Stimulated activated CD4-positive, alpha-beta T cell treated with anti-CD3 and anti-CD28 coated beads, Interleukin-2, amount 100 ng/mL, for 4 hours (primary cell): ENCODE measurements at places on chromosomes 5 and 9.

DNA sequence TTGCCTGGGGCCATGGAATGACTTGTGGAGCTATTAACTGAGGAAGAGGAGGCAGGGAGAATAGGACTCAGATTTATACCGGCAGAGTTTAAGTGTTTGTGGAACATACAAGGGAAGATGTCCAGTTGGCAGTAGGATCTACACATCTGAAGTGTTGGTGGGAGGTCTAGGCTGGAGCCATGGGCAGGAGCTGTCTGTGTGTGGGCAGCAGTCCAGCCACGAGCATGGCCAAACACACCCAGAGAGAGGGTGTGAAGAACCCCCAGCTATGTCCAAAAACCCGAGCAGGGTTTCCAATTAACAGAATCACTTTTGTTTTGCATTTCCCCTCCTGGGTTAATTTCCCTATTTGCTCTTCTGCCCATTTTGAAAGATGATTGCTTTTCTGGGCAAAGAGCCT, 393.7 kb downstream of the CDK5RAP2 start:
- DNase-seq: no peak

GRCh38 chr9:75878488-75878860, 12.0 kb upstream of the PCSK5 start:
- no peak for DNase-seq

DNA sequence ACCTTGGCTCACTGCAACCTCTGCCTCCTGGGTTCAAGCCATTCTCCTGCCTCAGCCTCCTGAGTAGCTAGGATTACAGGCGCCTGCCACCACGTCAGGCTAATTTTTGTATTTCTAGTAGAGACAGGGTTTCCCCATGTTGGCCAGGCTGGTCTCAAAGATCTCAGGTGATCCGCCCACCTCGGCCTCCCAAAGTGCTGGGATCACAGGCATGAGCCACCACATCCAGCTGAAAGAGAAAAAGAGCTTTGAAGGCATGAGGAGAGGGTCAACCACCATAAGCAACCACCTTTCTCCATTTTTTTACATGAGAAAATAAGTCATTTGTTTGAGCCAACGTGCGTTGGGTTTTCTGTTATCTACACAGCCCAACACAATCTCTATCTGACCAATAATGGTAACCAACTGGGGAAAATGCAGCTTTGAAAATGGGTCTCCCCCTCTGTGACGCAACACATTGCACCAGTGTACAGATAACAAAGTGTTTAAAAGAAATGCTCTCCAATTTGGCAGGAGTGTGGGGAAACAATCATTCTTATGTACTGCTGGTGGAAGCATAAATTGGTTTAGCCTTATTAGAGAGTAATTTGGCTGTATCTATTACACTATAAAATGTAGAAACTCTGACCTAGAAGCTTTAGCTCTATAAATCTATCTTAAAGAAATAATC, 45.8 kb upstream of the ZBTB43 start:
- DNase-seq: no peak

GRCh38 chr5:77636641-77637169, 1.8 kb downstream of the OTP start:
- DNase-seq: no peak

DNA sequence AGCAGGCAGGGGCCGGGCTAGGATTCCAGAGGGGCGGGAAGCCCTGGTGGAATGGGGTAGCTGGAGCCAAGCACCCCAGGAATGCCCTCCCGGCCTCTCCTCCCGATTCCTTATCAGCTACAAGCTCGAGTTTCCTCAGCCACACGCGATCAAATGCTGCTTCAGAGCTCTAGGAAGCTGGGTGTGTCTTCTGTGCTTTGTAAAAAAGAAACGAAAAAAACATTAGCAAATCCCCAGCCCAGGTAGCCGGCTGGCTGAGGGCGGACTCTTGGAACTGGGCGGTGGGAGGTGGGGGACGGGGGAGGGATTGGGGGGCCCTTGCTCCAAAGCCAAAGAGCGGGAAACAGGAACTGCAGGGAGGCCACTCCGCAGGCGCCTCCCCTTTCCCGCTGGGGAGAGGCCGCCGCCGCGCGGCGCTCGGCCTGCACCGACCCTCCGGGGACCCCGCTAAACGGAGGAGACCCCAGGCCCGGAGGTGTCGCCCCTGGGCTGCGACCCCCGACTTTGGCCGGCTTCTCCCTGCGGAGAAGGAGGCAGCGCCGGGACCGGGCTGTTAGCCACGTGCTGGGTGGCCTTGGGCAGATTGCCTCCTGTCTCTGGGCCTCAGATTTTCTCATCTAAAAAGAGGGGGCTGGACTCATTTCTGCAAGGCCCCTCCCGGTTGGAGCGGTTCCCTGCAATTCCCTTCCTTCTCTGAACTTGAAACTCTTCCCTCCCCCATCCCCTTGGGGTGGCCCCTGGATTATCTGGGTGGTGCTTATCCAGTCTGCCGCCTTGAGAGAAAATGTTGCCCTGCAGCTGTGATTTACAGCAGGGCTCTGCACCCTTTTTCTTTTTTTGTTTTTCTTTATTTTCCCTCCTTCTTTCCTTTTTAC, 40.9 kb upstream of the FABP6 start:
- no peak for DNase-seq

DNA sequence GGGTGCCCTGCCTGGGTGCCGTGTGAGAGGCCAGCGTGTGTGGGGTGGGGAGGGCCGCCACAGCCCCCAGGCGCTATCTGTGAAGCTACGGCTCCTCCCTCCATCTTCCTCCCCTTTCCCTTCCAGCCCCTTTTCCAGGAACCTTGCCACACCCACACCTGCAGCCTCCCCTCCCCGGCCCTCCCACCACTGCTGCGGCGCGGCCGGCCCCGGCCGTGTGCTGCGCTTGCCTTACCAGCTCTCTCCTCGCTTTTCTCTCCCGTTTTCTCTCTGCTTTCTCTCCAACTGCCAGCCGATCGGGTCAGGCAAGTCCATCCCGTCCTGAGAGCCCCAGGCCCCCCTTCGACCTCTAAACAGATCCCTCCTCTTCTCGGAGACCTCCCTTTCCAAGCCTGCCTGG, 21.4 kb downstream of the GOLGA2 start:
- DNase-seq: no peak

DNA sequence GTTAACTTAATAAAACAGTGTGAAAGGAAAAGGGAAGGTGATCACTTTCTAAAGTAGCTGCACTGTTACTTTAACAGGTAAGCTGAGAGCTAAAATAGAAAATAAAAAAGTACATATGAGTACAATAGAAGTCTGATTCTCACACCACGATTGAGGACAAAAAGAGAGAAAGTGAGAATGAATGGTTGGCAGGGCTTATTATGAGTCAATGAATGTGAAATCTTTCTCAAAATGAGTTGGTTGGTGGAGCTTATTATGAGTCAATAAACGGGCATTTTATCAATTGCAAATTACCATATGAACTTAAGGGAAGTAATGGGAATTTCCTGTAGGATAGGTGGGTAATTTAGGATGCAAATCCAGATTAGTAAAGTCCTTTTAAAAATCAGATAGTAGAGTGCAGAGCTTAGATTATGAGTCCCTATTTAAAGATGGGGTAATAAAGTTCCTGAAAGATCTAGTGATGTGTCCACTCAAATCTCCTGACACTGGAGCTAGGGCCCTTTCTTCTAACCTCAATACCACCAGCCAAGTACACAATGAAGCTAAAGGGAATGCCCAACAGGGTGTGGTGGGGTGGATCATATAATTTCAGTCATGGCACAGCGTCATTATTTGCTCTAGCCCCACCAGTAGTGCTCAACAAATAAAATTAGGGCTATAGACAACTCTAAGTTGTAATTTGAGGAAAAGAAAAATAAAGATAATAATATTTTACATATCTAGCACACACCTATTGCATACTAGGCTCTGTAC, 21.1 kb upstream of the TLR4 start:
- DNase-seq: no peak

GRCh38 chr9:73162987-73163768, 11.5 kb downstream of the ANXA1 start:
- DNase-seq: no peak

DNA sequence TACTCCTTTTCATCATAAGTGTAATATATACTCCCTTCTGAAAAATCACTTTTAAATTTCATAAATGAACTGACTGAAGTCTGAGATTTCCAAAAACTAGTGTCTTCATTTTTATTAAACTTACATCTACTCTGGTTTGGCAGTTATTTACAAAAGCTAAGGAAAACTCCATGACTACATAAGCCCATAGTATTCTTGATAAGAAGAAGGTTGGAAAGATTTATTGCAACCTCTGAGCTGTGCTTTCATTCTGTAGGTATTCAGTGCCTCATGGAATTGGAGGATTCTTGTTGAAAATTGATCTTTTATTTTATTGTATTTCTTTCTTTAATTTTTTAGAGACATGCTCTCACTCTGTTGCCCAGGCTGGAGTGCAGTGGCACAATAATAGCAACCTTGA, 41.7 kb downstream of the GNAQ start:
- DNase-seq: no peak

- no peak for DNase-seq
Measured at GRCh38 chr9:1049641-1050040, 516 bp upstream of the DMRT2 start.

DNA sequence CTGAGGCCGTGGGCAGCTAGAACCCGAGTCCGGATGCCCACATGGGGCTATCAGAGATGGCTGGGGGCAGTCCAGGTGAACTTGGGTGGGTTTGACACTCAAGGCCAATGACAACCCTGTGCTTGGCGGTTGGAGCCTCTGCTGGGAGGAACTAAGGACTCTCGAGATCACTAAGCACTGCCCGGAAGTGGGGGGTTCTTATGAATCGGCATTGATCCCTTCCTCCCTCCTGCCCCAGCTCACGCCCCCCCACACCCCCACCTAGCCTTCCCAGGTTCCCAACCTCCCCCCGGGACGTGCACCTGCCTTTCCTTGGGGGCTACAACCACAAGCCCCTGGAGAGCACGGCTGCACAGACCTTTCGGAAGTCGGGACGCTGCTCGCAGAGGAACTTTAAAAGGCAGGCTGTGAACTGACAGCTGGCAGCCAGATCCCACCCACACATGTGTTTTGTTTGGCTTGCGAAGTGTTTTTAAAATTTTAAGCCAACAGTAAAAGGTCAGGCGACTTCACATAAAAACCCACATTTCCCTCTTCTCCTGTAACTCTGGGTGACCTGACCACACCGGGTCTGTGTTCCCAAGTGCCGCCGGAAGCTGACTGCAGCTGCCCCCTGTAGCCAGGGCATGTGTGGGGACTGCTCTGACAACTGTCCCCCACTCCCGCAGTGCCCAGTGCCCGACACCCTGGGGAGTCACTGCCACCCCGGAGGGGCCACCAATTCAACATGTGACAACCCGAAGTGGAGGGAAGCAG, 5.1 kb upstream of the RALGDS start:
- DNase-seq: no peak

DNA sequence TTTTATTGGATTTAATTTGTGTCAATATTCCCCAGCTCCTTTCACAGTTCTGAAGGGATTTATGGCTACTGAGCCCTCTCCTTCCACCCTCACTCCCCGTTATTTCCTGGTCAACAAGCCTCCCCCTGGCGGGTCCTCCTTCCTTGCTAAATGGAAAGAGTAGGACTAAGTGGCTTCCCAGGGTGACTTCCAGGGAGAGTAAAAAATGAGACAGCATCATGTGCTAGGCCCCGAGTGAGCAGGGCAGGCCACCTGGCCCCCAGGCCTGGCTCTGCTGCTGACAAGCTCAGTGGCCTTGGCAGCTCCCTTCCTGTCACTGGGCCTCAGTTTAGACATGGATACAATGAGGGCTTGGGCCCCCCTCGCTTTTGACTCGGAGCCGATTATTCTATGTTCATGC, 201.3 kb downstream of the HSPA4 start:
- DNase-seq: no peak

GRCh38 chr9:133930046-133930681, 62.0 kb downstream of the VAV2 start:
- no peak for DNase-seq

- DNase-seq: no peak
Measured at GRCh38 chr5:39544941-39545340, 120.2 kb upstream of the DAB2 start.

DNA sequence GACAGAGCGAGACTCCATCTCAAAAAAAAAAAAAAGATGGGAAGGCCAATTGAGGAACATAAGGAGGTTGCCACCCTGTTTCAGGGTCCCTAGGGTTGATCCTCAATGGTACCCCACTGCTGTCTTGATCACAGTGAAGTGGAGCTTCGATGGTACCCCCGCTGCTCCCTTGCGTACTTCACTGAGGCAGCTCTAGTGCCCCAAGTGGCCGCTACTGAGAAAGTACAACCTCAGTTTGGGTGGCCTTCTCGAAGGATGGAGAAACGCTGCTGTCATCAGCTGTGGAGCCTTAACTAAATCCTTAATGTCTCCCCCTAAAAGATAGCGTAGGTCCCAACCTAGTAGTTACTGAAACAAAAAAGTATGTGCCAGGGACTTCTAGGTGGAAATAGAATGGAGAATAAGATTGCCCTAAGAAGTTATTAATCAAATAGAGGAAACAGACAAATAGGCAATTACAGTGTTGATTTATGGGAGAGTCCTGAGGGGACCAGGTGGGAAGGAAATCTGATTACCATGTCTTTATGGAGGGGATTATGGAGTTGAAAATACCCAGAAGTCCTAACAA, 6.3 kb downstream of the TESK1 start:
- peak; percentile 42 for DNase-seq

- no peak for DNase-seq
Measured at GRCh38 chr5:92421942-92422341, 1038.8 kb upstream of the ARRDC3 start.

DNA sequence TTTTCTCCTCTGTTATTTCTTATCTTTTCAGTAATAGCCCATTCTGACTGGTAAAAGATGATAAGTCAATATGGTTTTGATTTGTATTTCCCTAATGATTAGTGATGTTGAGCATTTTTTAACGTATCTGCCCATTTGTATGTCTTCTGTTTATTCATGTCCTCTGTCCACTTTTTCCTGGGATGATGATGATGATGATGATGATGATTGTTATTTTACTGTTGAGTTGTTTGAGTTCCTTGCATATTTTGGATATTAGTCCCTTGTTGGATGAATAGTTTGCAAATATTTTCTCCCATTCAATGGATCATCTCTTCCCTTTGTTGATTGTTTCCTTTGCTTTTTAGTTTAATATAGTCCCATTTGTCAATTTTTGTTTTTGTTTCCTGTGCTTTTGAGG, 27.0 kb downstream of the UTP15 start:
- DNase-seq: no peak

DNA sequence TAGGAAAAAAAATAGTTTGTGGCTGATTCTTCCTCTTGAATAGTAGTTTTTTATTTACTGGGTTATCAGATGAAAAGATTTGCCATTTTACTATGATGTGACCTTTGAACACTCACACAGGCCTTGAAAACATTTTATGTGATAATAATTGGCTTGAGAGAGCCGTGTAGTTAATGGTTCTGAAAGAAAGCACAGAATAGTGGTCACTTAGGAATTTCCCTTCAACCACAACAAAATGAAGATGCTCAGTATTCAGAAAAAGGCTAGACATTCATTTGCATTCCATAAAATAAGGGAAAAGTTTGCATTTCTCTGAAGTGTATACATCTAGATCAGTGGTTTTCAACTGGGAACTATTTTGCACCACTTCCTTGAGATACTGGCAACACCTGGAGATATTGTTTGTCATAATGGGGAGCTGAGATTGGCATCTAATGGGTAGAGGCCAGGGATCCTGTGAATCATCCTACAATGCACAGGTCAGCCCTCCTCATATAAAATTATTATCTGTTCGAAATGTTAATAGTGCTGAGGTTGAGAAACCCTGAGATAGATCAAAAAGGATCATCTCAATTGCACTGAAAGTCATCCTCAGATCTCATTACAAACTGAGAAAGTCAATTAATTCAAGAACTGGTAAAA, 446.4 kb upstream of the CCNG1 start:
- DNase-seq: no peak
